ENCODE measurements at places on chromosomes 2 and 18.

GRCh38 chr18:44098551-44099098 is 582.1 kb upstream of the SETBP1 start:
- DNase-seq: no peak

GRCh38 chr2:211237586-211238275 is 681.3 kb downstream of the CPS1 start:
- DNase-seq: no peak

DNA sequence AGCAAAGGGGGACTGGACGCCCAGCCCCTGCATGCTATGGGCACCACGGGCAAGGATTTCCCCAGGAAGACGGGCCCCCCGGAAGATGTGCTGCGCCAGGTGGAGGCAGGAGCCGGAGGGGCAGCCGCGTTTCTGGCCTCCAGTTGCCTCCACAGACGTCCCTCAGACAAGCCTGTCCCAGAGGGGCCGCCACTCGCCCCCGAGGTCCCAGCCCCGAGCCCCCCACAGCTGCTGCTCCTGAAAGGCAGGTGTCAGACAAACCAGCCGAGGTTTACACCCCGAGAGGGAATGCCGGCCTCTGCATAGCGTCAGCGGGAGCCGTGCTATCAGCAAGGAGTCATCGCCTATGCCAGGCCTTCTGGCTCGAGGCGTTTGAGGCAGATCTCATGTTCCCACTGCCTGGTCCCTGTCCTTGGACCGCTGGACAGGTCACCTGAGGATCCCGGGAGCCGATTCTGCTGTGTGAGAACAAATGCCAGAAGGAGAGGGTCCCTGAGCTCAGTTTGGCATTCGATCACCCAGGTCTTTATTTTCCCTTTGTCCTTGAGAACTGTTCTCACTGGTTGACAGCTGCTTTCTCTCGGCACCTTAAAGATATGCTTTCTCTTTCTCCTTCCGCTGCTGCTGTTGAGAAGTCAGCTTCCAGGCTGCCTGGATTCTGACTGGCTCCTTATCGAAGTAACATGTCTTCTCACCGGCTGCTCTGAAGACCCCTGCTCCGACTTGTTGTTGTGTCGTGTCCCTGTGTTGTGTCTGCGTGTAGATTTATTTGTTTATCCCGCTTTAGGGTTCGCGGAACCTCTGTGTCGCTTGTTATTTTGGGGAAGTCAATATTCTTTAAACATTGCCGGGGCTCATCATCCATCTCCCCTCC is 20.6 kb downstream of the CROCC2 start:
- DNase-seq: no peak

DNA sequence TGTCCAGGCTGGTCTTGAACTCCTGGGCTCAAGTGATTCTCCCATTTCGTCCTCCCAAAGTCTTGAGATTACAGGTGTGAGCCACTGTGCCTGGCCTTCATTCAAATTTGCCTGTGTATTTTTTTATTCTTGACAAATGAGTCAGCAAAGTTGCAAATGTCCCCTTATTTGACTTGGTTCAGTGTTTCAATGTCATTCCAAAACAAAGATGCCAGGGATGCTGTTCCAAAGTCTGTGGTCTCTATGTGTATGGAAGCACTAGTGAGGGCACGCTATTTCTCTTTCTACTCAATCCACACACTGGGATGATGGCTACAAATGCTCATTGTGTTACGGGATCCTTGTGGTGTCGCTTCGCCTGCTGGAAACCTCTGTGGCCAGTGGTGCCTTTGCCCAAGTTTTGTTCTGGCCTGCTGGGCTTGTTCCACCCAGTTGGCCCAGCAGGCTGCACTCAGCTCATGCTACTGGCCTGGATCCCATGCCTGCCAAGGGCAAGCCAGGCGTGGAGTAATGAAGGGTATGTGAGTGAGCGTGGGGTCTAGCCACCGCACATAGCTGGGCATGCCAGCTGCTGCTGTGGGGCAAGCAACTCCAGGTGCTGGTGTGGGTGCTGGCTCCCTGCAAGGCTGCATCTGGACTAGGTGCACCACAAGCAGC is 35.6 kb downstream of the FBXO48 start:
- DNase-seq: no peak

GRCh38 chr18:64668461-64668962 is 519.6 kb upstream of the LINC00305 start:
- DNase-seq: no peak

- DNase-seq: no peak
These were observed 17.3 kb downstream of the SMCHD1 start for GRCh38 chr18:2672872-2673271.

GRCh38 chr2:239825705-239825979 is 199.5 kb downstream of the NDUFA10 start:
- DNase-seq: no peak

DNA sequence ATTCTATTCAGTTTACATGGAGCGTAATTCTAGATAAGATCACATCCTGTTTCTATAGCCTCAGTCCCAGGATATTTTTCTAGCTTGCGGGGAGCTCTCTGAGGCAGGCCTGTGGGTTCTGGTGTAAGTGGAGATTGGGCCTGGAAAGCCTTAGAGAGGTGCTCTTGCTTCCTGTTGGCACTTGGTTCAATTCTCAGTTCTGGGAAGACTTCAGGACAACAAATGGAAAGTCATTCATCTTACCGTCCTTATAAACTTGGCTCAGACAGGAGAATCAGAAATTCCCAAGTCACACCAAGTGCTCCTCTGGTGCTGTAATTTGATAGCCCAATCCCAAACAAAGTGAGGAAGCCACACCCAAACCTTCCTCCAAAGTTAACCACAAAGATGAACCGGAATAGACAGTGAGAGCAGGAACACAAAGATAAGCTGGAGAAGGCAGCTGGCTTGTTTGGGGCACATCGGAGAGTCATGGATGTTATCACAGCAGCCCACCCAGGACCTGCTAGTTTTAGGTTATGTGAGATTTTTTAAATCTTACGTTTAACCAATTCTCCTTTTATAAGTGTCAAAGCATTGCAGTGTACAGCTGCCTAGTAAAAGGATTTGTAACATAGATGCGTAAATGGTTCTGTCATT is 144.3 kb upstream of the MAP3K20 start:
- DNase-seq: no peak

- DNase-seq: no peak
These were observed 229.2 kb upstream of the RGPD4 start for GRCh38 chr2:107597507-107597906.

DNA sequence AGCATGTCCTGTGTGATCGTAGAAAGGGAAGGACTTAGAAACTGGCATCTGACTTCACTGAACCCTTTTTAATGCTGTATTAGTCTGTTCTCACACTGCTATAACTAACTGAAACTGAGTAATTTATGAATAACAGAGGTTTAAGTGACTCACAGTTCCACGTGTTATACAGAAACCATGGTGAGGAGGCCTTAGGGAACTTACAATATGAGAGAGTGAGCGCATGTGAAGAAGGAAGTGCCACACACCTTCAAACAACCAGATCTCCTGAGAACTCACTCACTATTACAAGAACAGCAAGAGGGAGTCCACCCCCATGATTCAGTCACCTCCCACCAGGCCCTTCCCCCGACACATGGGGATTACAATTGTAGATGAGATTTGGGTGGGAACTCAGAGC is 811.3 kb downstream of the CPS1 start:
- DNase-seq: peak; percentile 49

DNA sequence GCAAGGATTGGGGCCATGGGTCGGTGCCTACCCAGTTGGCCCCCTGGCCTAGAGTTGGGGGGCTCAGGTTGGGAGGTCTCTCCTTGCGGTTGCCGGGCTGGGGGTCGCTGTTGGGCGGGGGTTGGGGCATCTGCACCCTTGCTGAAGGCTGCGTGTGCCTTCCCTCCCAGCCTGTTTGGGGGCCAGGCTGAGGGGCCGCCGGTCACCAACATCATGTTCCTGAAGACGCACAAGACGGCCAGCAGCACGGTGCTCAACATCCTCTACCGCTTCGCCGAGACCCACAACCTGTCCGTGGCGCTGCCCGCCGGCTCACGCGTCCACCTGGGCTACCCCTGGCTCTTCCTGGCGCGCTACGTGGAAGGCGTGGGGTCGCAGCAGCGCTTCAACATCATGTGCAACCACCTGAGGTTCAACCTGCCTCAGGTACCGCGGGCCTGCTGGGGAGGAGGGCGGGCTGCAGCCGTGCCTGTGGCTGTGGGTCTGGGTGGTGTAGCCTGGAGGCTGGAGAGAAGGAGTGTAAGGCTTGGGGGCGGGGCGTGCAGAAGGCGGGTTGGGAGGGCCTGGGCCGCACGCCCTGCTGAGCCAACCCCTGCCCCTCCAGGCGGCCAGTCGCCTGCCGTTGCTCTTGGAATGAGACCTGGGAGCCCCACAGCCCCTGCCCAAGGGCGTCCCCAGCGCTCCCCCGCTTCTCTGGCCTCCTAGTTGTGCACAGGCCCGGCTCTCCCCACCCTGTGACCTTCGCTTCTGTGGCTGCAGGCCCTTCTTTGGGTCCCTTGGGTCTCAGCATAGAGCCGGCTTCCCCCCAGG is 7.2 kb upstream of the NEU4 start:
- DNase-seq: no peak

DNA sequence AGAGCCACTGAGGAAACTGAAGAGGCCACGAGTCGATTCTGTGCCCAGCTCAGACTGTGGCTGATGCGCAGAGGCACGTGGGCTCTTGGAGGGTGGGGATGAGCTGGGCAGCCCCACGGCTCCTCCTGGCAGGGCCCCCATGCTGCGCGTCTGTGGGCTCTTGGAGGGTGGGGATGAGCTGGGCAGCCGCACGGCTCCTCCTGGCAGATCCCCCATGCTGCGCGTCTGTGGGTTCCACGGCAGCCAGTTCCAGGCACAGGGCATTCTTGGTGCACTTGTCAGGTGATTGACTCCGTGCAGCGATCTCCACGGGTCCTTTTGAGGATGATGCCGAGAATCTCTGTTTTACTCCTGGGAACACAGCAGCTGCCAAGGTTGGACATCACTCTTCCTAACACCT is 138.1 kb upstream of the ZNF236 start:
- DNase-seq: no peak

GRCh38 chr2:43524177-43524965 is 71.5 kb downstream of the THADA start:
- no peak for DNase-seq

DNA sequence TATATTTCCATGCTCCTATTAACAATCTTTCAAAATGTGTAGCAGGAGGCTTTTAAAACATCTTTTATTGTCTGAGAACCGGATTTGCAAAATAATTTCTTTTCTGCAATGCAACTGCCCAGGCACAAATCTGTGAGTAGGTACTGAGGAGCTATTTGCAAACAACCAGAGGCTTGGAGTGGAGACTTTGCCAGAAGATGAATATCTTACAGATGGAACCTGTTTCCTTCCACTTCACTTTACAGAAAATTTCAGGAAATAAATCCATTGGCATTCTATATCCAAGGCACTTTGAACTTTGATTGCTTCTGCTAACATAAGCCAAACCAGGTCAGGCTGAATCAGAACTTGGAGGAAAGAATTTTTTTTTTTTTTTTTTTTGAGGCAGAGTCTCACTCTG is 237.4 kb upstream of the REV1 start:
- no peak for DNase-seq

GRCh38 chr18:75264195-75264594 is 53.6 kb downstream of the TSHZ1 start:
- no peak for DNase-seq

DNA sequence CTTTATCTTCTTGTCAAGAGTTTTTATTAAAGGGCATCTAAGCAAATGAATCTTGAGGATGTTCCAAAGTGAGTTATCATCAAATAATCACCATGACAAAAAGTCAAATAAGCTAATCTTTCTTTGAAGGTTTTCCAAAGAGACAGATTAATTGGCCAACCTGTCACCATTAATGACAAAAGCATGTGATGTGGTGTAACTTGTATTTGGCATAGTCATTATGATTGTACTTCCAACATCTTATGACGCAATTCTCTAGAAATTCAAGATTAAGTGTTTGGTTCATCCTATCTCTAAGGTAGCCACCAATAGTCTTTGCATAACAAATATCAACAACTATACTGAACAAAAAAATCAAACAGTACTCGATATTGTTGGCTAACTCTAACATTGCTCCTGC is 28.6 kb downstream of the RBMS1 start:
- no peak for DNase-seq

DNA sequence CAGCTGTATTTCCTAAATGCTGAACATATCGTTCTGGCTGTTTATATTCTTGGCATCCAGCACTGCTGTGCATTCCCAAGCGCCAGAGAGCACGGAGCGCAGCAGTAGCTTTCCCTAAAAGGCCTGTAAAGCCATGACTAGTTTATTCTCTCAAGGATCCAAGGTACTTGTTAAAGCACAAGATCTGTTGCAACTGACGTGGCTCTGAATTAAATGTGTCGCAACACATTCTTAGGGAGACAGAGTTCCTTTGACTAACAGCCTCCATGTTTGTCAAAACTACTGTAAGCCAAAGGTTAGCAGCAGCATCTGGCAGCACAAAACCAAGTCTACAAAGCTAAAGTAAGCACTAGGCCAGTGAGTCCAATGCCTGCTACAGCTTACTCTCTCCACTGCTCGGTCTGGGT is 188.6 kb upstream of the FN1 start:
- DNase-seq: no peak

- peak; percentile 32 for DNase-seq
These were observed 3.0 kb upstream of the STK17B start for GRCh38 chr2:196174404-196174803.

- no peak for DNase-seq
These were observed 10.3 kb downstream of the SNED1 start for GRCh38 chr2:241008711-241009121.

GRCh38 chr2:55653255-55653654 is 35.8 kb upstream of the PPP4R3B start:
- DNase-seq: no peak

DNA sequence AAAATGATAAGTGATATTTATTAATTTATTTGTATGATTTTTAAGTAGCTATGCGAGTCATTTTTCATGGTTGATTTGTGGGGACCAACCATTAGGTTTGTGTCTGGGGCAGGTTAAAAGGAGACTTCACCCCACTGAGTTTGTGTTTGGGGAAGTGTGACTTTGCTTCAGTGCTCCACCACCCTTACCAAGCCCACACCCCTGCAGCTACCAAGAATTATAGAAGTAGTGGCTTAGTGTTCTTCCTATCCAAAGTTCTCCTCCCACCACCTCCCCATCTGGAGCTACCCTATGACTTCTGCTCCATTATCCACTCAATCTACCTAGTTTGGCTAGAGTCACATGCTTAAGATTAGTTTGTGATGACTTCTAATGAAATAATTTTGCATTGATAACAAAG is 182.1 kb upstream of the ZEB2 start:
- no peak for DNase-seq

- no peak for DNase-seq
These were observed 422.6 kb upstream of the LYPD1 start for GRCh38 chr2:133092571-133092970.

DNA sequence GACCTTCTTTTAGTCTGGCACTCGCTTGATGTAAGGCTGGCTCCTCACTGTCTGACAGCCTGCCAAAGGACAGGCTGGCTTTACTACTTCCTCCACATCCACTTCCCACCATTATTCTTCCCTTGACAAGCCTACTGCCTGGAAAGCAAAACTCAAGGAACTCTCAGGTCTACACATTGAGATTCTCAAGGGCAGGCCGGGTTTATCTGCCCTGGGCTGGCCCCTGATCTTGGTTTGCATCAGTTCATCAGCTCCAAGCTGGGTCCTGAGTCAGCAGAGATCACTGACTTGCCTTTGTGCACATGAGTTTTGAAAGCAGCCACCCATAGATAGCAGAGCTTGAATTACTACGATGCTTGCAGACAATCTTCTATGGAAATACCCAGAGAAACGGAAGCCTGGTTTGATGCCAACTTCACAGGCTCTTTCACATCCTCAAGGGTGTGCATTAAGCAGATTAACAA is 53.9 kb downstream of the KCTD18 start:
- DNase-seq: peak; percentile 82

All from activated CD4-positive, alpha-beta T cell treated with anti-CD3 and anti-CD28 coated beads, Interleukin-10, Interleukin-2, amounts not matched to agents 100 ng/mL and 50 ng/mL, durations not matched to agents 16 hours and 8 hours (primary cell).